ENCODE measurements at places on chromosomes 7 and 10.

DNA sequence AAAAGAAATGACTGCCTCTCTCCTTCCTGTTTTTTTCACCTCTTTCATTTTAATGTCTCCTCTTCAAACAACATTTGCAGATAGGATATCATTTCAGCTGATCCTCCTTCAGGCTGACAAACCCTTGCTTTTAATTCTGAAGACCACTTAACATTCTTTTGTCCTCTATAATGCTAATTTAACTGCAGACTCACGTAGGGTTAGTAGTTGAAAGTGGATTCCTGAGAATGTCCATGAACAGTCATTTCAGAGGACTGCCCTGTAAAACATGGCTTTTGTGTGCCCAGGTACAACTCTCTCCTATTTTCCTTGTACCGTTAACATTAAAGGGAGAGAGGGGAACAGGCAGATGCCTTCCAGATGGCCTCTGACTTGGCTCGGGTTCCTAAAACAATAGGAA, 524.4 kb downstream of the SDK1 start:
- no peak for DNase-seq

DNA sequence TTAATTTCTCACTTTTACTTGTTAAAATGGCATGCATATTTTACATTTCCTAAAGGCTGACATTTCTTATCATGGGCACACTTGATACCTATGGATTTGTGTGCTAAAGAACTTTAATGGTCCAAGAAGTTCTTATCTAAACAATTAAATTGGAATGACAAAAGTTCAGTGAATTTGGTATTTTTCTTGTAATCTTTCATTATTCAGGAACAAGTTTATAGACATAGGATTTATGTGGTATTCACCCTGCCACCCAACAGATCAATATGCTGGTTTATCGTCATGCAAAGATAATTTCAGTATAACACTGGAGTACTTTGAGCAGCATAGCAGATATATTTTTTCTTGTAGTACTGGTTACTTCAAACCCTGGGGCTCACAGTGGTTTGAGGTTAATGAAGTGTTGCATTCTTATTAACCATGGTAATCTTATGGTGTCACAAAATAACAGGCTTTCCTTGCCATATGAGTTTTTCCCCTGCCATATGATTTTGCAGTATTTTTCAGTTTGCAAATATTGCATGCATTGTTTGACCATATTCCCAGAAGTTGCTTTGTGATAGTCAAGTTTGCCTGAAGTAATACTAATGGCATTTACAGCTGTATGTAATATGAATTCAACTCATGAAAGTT, 148.8 kb downstream of the PPP1R9A start:
- DNase-seq: no peak

DNA sequence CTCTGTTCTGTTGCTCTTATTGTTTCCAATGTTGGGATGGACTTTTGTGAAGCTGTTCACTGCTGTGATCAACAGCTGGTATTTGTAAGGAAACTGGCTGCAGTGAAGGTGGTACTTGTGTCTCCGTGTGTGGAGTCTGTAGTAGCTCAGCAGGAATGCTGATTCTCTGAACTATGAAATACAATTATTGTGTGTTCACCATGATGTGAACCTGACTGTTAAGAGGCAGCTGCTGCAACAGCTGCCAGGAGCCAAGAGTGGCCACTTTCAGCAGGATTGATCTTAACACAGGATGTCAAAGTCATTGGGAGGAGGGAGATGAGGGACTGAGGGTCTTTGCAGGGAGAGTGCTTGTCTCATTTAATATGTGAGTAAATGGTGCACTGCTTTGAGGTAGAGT, 13.9 kb downstream of the VSTM2A start:
- no peak for DNase-seq

- DNase-seq: no peak
These were observed 73.9 kb downstream of the REEP3 start for GRCh38 chr10:63595072-63595471.

DNA sequence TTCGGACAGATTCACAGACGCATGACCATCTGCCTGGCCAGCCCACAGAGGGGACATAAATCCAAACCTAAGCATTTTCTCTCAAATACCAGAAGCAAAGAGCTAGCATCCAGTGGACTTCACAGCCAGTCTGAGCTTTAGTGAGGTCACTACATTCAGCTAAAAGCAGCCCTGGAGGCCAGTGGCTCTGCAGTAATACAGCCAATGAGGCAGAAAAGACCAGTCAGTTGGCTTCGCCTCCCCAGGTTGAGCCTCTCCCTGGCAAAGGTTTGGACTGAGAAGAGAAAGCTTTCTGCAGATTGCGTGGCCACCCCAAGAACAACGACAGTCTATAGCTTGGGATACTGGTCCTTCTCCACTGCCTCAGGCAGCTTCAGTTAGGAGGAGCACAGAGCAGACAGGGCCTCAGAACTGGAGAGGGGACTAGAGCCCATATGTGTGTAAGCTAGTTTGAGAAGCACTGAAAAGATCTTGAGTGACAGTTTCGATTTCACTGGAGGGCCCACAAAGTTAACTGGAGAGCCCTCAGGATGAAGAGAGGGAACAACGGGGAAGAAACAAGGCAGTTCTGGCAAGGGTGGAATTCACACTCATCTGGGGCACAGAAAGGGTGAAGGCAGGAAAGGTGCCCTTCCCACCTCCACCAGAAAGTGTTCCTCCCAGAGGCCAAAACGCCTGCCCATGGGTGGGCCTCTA, 3.8 kb downstream of the WDR91 start:
- no peak for DNase-seq

- no peak for DNase-seq
These were observed 92.2 kb upstream of the DDC start for GRCh38 chr7:50657341-50657873.

DNA sequence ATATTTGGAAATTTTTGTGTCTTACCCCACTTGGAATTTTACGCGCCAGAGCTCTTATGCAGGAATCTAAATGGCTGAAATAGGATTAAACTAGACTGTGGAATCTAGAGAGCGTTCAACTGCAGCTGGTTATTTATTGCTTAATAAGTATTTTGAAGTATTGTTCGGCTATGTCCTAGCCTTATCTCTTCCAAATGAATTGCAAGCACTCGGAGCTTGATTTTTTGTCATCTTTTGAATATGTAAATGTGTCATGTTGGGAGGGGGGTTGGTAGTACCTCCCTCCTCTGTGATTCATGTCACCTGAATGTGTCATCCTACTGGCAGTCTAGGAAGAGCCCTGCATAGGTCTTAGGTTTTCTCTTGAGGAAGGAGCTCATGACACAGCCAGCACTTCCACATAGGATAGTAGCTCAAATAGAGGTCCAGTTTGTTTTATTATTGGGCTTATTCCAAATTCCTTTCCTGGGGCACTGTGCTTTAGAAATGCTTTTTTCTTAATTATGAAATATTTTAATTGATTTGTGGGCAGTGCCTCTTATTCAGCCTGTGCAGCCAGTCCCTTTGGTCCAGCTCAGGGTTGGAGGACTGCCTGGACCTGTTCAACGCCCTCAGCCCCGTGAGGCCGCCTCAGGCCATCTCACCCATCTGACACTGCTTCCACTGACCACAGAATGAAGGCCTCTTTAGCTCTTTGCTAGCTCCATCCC, 22.5 kb upstream of the TRIL start:
- no peak for DNase-seq

DNA sequence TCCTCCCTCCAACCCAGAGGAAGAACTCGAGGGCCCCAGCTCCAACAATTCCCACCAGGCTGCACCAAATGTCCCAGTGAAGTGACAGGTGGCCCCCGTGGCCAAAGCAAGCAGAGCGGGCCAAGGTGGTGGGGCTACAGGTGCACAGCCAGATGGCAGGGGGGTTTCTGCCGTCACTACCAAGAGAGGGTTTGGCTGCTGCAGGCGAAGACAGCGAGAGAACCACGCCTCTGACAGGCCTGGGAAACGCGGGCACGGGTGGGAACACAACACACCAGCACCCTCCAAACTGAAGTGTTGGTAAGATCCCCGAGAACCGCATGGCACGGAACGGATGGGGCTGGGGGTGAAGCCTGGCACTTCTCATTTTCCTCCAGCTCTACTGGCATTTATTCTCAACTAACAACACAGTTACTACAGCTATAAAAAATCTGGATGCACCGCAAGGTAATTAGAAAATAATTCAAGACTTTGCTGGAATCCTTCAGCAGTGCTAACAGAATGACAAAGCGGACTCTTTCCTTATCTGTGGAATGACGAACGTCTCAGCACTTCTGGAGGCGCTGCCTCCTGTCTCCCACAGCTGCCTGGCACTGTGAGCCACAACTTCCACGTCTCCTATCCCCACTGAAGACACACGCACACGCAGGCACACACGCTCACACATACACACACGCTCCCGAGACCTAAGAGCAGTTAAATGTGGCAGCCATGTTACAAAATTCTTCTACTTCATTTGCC, 167.9 kb downstream of the TCERG1L start:
- no peak for DNase-seq

- DNase-seq: no peak
These were observed 173.6 kb upstream of the PRSS58 start for GRCh38 chr7:142431491-142431890.

- DNase-seq: no peak
These were observed 269.2 kb downstream of the BAMBI start for GRCh38 chr10:28946479-28946878.

- DNase-seq: no peak
These were observed 7.4 kb downstream of the CAV1 start for GRCh38 chr7:116532102-116532688.

GRCh38 chr7:132455378-132455777, 120.9 kb downstream of the PLXNA4 start:
- no peak for DNase-seq

GRCh38 chr10:74213019-74213418, 62.0 kb downstream of the ADK start:
- no peak for DNase-seq

GRCh38 chr7:32250471-32251260, 180.5 kb upstream of the PDE1C start:
- DNase-seq: no peak

GRCh38 chr10:129961157-129961701, 2.8 kb downstream of the EBF3 start:
- no peak for DNase-seq
